ENCODE measurements at places on chromosomes 4 and X.

DNA sequence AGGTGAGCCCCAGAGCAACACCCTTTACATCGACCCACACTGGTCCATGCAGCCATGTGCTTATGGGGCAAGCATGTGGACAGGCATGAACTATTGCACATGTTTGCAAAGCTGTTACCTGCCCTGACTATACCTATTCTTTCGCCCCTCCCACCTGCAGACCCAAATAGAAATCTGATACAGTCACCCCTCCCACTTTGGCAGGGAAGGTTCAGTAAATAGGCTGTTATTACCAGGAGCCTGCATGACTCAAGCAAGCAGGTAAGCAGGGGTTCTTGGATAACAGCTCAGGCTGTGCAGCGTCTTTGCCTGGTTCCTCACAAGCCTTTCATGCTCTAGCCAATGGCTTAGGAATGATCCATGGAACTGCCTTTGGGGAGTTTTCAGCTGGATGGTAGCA lies 122.7 kb upstream of the DIPK2B start:
- DNase-seq = no peak

DNA sequence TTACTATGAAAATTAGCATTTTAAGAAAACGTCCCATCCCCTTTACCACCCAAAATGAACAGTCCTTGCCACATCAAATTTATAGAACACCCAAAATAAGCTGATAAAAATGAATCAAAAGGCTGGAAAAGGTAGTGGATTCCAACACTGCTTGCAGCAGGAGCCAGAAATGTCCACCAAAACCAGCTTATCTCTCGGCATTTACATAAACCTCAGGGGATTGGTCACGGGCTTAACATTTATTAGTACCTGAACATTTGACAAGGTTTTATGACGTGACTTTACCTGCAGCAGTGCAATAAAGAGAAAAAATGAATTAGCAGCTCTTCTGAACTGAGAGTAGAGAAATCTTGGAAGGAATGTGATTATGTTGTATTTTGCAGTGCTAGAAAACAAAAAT lies 31.6 kb downstream of the ATP8A1 start:
- DNase-seq = no peak

- no peak for DNase-seq
Observed at GRCh38 chrX:6768881-6769280, 234.0 kb upstream of the VCX3A start.

DNA sequence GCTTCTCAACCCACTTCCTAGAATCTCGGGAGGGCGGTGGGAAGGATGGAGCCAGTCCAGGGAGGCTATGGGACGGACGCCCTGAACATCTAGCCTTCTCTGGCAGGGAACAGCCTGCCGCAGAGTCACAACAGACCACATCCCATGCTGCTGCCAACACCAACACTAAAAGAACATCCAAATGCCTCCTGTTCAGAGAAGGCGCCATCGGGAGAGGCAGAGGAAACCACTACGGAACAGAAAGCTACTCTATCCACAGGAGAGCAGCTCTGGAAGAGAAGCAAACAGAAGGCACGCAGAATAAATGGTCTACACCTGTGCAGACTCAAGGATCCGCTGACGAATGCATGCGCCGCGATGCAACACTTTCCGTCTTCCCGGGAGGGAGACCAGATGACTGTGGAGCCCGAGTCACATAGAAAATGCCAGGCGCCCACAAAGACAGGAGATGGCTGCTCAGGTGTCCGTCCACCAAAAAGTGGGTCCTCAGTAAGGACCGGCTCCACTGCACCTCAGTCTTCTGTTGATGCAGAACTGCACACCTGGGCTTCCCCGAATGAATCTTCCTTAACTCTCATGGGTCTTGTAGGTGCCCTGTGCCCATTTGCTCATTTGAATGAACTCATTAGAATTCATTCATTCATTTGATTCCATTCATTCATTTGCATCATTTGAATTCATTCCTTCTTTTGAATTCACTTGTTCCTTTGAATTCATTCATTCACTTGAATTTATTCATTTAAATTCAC lies 217.5 kb downstream of the DHRSX start:
- DNase-seq = no peak

DNA sequence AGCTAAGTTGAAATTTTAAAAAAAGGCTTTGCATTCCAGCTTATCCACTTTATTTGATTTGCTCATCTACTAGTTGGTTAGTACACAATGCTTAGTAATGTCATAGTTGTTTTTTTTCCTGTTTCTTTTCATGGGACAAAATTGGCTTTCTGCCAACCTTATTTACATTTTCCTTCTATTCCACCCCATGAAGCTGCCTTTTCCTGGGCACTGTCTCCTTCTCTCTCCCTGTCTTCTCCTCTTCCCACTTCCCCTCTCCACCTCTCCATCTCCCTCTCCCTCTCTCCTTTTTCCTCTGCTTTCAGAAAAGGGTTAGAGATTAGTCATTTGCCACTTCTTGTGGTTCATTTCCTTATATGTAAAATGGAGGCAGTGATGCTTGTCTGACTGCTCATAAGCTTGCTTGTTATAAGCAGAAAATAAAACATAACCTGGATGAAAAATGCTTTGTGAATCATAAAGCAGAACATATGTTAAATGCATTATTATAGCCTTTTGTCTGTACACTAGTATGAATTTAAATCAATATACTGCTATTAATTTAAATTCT lies 181.9 kb downstream of the CEP135 start:
- no peak for DNase-seq

GRCh38 chr4:82043081-82043808 lies 330.5 kb downstream of the HNRNPD start:
- no peak for DNase-seq

All from stimulated activated CD4-positive, alpha-beta T cell treated with anti-CD3 and anti-CD28 coated beads, TNF-alpha, amount 100 ng/mL, for 4 hours (primary cell).